ENCODE measurements at places on chromosomes 12 and 14.

DNA sequence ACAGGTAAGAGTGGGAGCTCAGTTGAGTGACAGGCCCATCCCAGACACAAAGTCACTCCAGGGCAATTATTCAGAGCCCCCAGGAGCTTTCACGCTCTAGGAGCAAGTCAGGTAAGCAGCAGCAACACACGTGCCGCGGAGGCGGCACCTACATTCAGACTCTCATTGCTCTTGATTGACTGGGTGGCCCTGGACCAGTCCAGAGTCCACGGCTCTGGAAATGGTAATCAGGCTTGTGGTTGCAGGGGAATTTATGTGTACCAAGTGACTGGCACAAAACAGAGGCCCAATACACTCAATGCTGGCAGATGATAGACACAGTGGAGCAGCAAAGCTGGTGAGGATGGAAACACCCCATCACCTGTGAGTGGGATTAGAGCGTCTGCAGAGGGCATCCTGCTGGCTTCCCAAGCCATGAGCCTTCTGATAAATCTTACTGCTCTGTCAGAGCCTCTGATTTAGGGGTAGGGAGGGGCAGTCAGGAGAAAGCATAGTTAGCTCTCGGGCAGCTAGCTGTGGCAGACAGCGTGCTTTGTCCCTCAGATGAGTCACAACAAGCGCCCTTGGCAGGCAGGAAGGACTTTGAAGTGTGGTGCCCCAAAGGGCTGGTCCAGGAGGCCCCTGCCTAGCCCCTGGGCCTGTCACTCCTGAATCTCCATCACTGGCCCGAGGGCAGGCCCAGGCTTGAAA lies 344.7 kb downstream of the CACNA1C start:
- no peak overlapping the region for H3K27ac ChIP-seq
- H3K36me3 ChIP-seq = no peaks in the 10 kb centered on the region
- no peak for DNase-seq
- no peaks in the 10 kb centered on the region for H3K27me3 ChIP-seq

DNA sequence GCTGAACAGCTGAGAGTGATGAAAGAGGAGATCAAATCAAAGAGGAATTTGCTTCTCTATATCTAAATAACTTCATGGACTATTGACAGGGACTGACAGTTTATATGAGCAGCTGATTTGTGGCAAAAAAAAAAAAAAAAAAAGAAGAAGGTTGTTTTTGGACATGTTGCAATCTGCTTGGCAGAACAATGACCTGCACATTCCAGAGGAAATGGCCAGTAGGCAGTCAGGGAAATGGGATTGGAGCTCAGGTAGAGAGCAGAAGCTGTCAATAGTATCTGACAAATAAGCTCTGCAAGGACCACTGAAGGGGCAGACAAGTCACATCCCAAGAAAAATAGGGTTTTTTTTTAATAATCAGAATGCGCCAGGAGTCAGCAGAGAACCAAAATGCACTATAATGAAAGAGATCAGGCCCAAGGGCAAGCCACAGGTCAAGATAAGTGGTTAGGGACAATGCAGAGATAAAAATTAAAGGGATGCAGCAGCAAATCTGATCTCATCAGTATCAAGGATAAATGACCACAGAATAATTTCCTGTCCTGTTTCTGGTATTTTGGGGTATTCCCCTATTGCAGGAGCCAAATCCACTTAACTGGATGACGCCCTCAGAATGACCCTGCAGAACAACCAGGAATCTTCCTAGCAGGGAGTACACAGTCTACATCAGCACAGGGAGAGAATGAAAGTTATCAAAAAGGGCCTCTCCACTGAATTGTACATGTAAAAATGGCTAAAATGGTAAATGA lies 22.6 kb upstream of the DUSP16 start:
- DNase-seq = no peak
- no peak overlapping the region for H3K4me3 ChIP-seq
- no peaks in the 10 kb centered on the region for H3K4me1 ChIP-seq

- no peak for DNase-seq
- H3K4me1 ChIP-seq = no peaks in the 10 kb centered on the region
- H3K4me3 ChIP-seq = no peak overlapping the region
- no peak overlapping the region for H3K27ac ChIP-seq
Observed at GRCh38 chr14:104283197-104284106, 145.1 kb downstream of the KIF26A start.

GRCh38 chr14:73225496-73225895 lies 11.8 kb upstream of the PAPLN start:
- H3K4me1 ChIP-seq = peaks cover 16% of the 10 kb centered on the region
- no peak overlapping the region for H3K4me3 ChIP-seq
- peaks cover 3% of the 10 kb centered on the region for H3K36me3 ChIP-seq
- H3K27me3 ChIP-seq = no peaks in the 10 kb centered on the region

DNA sequence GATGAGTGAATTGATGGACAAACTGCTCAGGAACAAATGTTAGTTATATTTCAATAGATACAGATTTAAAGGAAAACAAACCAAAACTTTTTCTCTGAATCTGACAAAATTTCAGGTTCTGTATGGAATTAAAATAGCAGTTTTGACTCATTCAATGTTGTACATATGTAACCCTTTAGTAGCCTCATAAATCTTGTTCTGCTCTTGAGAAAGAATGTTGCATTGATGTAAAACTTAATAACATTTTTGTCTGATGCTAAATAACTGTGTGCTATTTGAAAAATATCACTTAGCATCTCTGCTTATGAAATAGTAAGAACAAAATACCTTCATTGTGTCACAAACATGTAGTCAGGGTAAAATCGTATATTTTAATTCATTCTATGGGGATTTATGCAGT lies 168.9 kb upstream of the NOVA1 start:
- H3K27ac ChIP-seq = no peak overlapping the region
- no peak for DNase-seq
- no peaks in the 10 kb centered on the region for H3K27me3 ChIP-seq

DNA sequence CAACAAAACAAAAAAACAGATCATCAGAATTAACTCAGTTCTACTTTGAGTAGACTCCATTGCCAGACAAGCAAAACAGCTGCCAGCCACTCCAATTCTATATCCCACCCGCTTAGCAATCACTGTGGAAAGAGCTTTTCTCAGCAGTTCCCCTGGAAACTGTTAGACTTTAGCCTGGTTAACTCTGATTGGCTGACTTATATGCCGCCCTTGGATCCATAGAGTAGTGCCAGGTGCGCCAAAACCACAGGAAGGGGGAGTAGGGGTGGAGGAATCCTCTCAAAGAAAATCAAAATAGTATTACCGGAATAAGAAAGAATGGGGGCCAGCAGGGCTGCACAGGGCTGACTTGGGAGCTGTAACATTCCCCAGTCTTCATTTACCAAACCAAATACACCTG lies 5.4 kb upstream of the EML5 start:
- H3K4me3 ChIP-seq = no peak overlapping the region
- no peak for DNase-seq

GRCh38 chr12:109625131-109625559 lies 51.6 kb downstream of the MVK start:
- H3K4me1 ChIP-seq = peaks cover 4% of the 10 kb centered on the region
- H3K36me3 ChIP-seq = no peaks in the 10 kb centered on the region
- H3K27me3 ChIP-seq = no peaks in the 10 kb centered on the region
- H3K27ac ChIP-seq = no peak overlapping the region

DNA sequence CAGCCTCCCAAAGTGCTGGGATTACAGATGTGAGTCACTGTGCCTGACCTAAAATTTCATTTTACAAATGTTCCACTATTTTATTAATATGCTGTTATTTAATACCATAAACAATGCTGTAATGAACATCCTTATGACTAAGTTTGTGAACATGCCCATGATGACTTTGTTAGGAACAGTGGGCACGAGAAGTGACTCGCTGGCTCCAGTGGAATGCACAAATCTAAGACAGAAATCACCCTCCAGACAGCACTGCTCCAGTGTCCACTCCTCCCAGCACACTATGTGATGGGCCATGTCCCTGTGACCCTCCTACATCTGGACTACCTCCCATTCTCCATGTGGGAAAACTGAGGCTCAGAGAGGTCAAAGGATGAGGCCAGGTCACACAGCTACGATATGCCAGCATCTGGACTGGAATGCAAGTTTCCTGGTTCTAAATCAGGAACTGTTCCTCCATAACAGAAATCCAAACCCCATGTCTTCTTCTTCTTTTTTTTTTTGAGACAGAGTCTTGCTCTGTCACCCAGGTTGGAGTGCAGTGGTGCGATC lies 57.9 kb downstream of the GPR68 start:
- no peaks in the 10 kb centered on the region for H3K4me1 ChIP-seq
- DNase-seq = no peak
- H3K27me3 ChIP-seq = no peaks in the 10 kb centered on the region
- no peak overlapping the region for H3K27ac ChIP-seq
- no peak overlapping the region for H3K4me3 ChIP-seq
- peaks cover 100% of the 10 kb centered on the region for H3K36me3 ChIP-seq

DNA sequence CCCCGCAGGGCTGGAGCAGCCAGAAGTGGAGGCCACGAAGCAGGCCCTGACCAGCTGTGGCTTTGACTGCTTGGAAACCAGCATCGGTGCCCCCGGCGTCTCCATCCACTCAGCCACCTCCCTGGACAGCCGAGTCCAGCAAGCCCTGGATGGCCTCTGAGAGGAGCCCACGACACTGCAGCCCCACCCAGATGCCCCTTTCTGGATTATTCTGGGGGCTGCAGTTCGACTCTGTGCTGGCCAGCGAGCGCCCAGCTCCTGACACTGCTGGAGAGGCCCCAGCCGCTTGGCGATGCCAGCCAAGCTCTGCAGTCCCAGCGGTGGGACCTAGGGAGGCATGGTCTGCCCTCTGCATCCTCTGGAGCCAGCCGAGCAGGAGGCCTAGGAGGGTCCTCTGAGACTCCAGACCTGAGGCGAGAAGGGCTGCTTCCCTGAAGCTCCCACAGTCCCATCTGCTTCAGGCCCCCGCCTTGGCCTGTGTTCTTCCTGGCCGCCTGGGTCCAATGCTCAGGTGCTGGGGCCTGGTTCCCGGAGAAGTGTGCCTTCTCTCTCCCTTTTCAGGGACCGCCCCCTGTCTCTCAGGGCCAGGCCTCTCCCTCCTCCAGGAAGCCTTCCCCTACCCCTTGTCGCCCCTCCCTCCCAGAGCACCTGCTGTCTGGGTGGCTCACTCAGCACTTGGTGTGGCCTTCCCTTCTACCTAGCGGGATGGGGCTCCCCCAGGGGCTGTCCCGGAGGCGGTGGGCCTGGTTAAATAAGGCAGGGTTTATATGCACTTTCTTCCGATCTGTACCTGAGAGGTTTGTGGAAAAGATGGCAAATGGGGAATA lies 23.0 kb downstream of the MVK start:
- peaks cover 7% of the 10 kb centered on the region for H3K4me1 ChIP-seq
- no peaks in the 10 kb centered on the region for H3K27me3 ChIP-seq
- H3K36me3 ChIP-seq = peaks cover 4% of the 10 kb centered on the region
- DNase-seq = no peak

GRCh38 chr14:83294941-83295340 lies 1761.3 kb upstream of the SEL1L start:
- DNase-seq = no peak
- H3K27ac ChIP-seq = no peak overlapping the region
- no peaks in the 10 kb centered on the region for H3K36me3 ChIP-seq
- H3K27me3 ChIP-seq = no peaks in the 10 kb centered on the region

DNA sequence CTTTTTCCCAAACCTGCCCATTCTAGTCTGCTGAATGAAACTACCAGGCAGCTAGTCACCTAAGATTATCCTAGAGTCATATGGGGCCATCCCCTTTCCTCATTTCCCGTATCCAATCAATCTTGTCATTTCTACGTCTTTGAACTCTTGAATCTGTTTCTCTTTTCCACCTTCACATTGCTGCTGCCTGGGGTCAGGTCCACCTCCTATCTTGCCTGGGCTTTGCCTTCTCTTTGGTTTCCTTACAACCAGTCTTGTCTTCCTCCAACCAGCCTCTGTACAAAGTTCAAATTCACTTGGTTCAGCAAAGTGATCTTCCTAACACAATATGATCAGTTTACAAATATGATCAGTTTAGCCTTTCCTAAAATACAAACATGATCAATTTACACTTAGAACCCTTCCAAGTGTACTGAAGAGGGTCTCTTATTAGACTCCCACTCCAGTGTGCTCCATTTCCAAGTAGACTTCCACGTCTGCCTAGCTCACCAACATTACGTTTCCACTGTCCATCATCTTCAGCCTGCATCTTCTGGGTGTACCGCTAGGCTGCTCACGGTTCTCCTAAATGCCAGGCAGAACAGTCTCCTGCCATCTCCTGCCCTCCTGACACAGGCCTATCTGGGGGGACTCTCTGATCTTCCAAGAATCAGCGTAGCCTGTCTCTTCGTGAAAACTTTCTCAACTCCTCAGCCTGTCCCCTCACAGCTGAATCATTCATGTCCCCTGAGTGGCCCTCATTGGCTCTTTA lies 4.1 kb upstream of the ACVR1B start:
- DNase-seq = no peak
- no peaks in the 10 kb centered on the region for H3K27me3 ChIP-seq
- H3K4me1 ChIP-seq = peaks cover 1% of the 10 kb centered on the region

DNA sequence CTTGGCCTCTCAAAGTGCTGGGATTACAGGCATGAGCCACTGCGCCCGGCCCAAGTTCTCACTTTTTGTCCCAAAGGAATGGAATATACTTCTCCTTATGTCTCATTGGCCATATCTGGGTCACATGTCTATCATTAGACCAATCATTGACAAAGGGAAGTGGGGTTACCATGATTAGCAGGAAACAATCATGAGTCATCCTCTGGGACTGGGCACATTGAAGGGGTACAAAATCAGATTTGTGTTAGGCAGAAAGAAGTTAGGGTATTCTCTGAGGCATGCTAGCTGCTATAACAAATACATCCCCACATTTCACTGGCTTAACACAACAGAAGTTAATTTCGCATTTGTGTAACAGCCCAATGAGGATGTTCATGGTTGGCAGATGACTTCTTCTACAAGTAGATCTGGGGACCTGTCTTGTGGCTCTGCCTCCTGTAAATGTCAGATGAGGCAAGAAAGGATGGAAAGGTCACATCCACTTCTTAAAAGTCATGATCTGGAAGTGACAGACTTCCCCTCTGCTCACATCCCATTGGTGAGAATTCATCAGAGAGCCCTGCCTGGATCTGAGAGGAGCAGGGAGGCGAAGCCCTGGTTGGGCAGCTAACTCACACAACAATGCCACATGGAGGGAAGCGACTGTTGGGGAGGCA lies 3.1 kb downstream of the CCDC63 start:
- no peak overlapping the region for H3K4me3 ChIP-seq
- H3K27ac ChIP-seq = no peak overlapping the region
- H3K4me1 ChIP-seq = peaks cover 19% of the 10 kb centered on the region
- H3K27me3 ChIP-seq = no peaks in the 10 kb centered on the region

- H3K4me1 ChIP-seq = no peaks in the 10 kb centered on the region
- no peak for DNase-seq
- H3K4me3 ChIP-seq = no peak overlapping the region
- H3K27ac ChIP-seq = no peak overlapping the region
Observed at GRCh38 chr14:55773312-55773711, 193.3 kb downstream of the KTN1 start.

DNA sequence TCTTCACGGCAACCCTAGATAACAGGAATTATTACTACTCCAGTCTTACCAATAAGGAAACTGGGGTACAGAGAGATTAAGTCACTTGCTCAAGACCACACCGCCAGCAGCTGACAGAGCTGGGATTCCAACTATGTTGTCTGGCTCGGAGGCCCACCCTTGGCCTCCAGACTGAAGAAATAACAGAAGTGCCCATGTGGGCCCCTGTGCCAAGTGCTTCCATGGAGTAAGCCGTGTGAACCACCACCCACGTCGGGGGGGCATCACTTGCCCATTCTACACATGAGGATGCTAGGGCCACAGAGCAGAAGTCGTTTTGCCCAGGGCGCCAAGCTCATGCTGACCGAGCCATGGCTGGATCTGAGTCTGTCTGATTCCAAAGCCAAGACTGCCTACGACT lies 926 bp upstream of the CMKLR1 start:
- H3K4me1 ChIP-seq = no peaks in the 10 kb centered on the region
- no peak overlapping the region for H3K4me3 ChIP-seq
- no peak overlapping the region for H3K27ac ChIP-seq
- no peaks in the 10 kb centered on the region for H3K36me3 ChIP-seq
- H3K27me3 ChIP-seq = no peaks in the 10 kb centered on the region
